CD4-positive, alpha-beta T cell treated with Interleukin-21 for 1 hour (primary cell): ENCODE measurements at places on chromosomes 7 and 10.

GRCh38 chr10:50565301-50566083 is 58.3 kb downstream of the SGMS1 start:
- no peak for DNase-seq

DNA sequence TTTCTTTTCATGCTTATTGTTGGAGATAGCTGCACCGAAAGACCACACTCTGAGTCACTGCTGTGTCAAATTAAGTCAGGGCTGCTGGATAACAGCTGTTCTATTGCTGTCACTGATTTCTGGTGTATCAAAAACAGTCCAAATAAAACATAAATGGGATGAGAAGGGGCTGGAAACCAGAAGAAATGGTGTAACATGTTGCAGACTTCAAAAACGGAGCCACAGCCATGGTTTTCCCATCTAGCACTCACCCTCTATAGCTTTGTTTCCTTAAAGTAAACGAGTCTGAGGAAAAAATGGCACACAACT is 103.3 kb upstream of the DIP2C start:
- DNase-seq, result no peak

GRCh38 chr7:10706875-10707493 is 266.7 kb upstream of the PHF14 start:
- no peak for DNase-seq

DNA sequence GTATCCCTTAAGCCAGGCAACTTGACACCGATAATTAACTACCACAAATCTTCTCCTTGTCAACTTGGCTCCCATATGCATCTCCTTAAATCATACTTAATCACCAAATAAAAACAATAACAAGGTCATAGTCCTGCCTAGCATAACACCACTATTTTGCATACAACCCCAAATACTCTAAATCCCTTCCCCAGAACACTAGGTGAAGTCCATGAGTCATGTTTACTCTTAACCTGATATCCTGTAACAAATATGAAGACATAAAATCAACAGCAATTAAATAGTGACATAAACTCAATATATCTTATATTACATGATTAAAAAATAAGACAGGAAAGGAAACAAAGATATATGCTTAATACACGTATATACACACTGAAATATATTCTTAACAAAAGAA is 362.0 kb downstream of the ETV1 start:
- no peak for DNase-seq

- DNase-seq, result no peak
These were observed 119.4 kb upstream of the SH2B2 start for GRCh38 chr7:102167254-102167653.

- DNase-seq, result peak; percentile 5
These were observed 4.9 kb upstream of the DNTT start for GRCh38 chr10:96299383-96299782.

GRCh38 chr7:22488643-22489462 is 11.1 kb downstream of the STEAP1B start:
- DNase-seq, result peak; percentile 65

DNA sequence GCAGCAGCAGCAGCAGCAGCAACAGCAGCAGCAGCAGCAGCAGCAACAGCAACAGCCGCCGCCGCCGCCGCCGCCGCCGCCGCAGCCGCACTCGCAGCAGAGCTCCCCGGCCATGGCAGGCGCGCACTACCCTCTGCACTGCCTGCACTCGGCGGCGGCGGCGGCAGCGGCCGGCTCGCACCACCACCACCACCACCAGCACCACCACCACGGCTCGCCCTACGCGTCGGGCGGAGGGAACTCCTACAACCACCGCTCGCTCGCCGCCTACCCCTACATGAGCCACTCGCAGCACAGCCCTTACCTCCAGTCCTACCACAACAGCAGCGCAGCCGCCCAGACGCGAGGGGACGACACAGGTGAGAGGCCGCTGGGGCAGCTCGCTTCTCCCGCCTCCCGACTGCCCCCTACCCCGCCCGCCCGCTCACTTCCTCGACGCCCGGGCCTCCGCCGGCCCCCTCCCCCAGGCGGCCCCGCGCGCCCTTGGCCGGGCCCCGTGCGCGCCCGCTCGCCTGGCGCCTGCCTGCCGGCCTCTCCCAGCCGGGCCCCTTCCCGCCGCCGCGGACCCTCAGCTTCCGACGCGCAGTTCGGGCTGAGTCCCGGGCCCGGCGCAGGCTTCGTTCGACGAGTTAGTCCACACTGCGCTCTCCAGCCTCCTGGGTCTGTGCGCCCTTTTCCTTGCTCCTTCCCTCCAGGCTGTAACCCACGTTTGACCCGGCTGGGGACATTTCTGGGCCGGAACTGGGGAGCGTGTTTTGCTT is 882 bp downstream of the DLX6 start:
- peak; percentile 17 for DNase-seq

- no peak for DNase-seq
These were observed 579.0 kb upstream of the DPP6 start for GRCh38 chr7:153473185-153473584.

GRCh38 chr10:71780719-71781118 is 7.4 kb upstream of the VSIR start:
- no peak for DNase-seq

DNA sequence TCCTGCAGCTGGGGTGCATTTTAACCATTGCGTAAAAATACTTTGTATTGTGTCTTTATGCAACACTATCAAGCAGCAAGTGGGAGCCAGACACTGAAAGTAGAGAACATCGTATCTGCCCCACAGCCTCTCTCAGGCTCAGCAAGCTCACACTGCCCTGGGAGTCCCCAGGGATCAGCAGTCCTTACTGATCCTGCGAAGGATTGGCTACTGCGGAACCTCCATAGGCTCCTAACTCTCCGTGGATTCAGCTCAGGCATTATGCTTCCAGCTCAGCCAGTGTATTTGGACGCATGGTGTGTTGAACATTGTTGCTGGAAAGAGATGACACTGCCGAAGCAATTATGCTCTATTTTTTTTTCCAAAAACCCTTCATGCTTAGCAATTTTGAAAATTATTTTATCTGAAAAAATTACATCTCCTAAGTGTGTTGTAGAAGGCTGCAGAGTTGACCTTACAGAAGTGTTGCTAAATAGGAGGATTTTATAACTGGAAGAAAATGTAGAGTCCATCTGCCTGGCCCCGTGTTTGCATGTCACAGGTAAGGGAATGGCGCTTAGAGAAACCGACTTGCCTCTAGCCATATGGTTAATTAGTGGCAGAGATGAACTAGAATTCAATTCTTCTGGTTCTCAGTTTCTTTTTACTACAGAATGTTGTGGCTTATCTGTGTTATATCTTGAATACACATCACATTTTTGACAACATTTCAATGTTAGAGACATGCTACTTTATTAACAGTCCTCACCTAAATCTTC is 276.4 kb upstream of the COBL start:
- no peak for DNase-seq

GRCh38 chr7:67752227-67752626 is 755.6 kb downstream of the TYW1 start:
- no peak for DNase-seq

DNA sequence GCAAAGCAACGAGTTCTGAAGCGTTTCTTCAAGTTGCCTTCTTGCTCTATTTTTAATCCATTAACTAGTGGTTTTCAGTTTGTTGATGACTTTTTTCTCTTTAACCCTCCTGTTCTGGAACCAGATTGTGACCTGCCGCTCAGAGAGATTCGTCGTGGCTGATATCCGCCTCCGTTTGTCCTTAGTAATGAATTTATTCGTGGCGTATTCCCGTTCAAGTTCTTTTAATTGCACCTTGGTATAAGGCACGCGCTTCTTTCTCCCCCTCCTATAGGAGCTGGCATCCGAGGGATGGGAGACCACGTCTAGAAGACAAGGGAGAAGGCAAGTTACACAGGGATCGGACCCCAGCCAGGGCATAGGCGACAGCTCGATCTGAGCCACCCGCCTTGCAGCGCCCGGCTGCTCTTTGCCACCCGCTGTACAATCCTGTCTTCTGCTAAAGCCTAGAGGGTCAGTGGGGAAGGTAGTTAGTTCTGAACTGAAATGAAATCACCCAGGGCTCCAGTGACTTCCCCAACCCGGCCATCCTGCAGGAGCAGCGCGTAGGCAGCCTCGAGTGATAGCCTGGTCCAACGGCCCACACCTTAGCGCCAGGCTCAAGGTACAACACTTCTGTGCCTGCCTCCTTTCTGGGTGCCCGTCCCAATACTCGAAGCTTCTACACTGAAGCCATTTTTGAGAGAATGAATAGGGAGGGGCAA is 1.6 kb downstream of the HOXA13 start:
- DNase-seq, result no peak
